ENCODE measurements at places on chromosomes 2 and 18.

DNA sequence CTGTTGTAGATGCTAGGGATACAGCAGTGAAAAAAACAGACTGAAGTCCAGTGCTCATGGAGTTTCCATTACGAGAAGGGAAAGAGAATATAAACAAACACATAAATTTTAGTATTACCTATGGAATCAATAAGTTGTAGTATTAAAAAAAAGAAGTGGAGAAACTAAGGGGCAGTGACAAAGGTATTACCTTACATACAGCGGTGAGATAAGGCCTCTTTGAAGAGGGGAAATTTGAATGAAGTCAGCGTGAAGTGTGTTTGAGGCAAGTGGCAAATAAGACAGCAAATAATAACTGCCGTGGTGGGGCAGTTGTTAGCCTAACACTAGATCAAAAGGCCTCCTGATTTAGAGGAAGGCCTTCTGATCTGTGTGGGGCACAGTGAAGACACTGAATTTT is 57.9 kb downstream of the TLK1 start:
- DNase-seq = no peak

DNA sequence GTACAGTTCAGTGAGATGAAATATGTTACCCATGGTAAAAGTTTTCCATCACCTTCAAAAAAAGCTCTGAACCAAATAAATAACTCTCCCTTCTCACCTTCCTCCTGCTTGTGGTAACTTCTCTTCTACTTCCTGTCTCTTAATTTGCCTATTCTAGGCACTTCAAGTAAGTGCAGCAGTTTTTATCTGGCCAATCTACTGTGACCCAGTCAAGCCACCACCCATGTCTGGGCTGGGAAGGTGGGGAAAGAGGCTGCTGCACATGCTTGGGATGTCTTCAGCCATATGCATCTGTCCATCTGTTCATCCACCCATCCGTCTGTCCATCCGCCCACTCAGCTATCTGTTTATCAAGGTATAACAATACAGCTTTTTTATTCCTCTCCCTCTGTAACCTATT is 31.6 kb downstream of the ZNF532 start:
- no peak for DNase-seq

- no peak for DNase-seq
These were observed 4.6 kb upstream of the SERTAD2 start for GRCh38 chr2:64658269-64658668.

DNA sequence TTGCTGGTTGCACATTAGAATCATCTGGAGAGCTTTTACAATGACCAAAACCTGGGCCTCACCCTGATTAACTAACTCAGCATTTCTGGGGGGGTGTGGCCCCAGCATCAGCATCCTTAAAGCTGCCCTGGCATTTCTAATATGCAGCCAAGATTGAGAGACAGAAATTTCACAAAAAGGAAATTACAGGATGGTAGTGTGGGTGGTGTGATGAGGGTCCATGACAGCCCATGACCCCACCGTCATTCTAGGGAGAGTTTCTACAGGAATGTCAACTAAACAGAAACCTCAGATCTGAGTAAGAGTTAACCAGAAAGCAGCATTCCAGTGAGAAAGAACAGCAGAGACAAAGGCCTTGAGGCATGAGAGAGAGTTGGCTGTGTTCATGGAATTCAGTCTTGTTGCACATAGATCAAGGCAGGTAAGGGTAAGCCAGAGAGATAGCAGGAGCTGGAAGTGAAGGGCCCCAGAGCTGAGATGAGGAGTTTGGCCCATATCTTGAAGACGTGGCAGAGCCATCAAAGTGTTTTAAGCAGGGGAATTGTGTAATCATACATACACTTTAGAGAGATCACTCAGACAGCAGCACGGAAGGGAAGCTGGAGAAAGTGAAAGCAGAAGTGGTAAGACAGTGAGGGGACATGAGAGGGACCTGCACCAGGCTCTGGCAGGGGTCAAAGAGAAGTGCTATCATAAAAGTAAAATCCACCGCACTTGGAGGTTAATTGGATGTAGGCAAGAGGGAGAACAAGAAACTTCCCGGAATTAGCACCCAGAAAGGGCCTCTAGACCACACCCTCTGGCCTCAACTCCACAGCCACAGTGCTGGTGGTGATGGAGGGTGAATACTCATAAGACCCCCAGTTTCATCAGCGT is 7.8 kb upstream of the TRABD2A start:
- no peak for DNase-seq

DNA sequence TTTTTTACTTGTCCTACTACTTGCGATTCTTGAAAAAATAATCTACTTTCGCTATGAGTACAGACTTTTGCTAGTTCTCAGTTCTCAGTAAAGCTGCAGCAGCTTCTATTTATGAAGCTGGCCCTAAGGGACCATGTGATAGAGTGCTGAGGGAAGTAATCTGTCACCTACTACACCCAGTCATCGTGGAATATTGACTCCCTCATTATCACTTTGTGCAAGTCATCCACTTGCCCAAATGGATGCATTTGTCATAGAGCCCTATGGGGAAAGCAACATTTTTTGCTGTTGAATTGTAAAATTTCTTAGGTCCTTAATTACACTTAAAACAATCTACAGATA is 1919.8 kb downstream of the SUCLG1 start:
- no peak for DNase-seq

GRCh38 chr2:230944123-230944653 is 19.1 kb upstream of the GPR55 start:
- DNase-seq = no peak

DNA sequence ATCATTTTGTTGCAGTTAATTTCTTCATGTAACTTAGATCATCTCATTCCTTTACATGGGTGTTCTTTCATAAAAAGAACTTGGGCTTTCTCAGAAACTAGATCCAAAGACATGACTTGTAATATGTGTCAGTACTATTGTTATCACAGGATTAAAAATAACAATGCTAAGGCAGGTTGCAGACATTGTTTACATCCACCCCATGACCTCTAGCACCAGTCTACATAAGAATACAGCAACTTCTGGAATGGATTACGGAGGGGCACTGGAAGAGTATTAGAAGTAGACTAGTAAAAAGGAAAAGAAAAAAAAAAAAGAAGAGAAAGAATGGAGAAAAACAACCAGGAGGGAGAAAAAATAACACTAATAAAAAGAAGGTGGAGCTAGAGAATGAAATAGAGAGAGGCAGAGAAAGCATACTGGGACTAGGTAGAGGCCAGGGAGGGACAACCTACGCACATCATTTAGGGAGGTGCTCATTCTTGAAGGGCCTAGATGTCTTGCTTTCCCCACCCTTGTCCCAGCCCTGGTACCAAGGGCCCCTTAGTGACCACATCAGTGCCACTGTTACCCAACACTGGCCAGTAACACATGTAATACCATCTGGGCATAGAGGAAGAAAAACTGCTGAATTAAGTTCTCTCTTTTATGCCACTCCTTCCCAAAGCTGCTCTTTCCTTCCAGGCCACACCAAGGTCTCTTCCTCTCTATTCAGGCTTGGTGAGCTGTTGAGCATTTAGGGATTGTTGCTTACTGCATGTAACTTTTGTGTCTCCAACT is 70.6 kb upstream of the KLF7 start:
- DNase-seq = no peak

DNA sequence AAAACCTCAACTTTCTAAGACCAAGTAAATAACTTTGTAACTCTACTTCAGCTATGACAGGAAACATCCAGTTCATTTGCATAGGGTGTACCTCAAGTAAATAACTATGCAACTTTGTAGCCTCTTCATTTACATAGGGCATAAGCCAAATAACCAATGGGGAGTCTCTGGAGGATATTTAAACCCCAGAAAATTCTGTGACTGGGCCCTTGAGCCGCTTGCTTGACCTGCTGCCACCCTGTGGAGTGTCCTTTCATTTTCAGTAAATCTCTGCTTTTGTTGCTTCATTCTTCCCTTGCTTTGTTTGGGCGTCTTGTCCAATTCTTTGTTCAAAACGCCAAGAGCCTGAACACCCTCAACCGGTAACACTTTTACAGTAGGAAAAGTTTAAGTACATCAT is 1112.7 kb upstream of the NRXN1 start:
- DNase-seq = no peak

DNA sequence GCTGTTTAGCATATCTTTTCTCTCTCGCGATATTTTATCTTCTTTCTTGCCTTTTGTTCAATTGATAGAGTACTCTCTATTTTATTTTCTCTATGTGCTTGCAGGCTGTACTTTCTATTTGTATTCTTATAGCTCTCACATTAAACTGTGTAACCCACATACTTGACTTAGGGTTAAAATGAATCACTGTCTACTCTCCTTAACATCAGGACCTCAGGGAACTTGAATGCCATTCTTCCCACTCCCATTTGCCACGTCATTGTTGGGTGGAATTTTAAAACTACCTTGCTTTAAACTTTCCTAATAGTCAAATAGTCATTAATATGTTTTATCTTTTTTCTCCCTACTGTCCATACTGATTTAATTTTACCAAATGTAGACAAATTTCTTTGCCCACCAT is 269.7 kb downstream of the ALPK2 start:
- DNase-seq = no peak

All from activated naive CD4-positive, alpha-beta T cell (primary cell).